ENCODE measurements at places on chromosomes 12 and 14. TPM values are rescaled to one million over a fixed set of nuclear protein-coding genes. Genes with fewer than 3 reads are reported as not detected.

Gene ANKRD33
- total RNA-seq = not detected

Gene TMEM253
- not detected for total RNA-seq

Gene FGD6
- 18.1 TPM for total RNA-seq

Gene CEP290
- total RNA-seq = 20.7 TPM

Gene KERA
- not detected for total RNA-seq

Gene CLEC6A
- total RNA-seq = not detected

Gene ANO2
- 0.43 TPM for total RNA-seq

Gene PLD4
- not detected for total RNA-seq

Gene ZDHHC22
- total RNA-seq = not detected

Gene FOXG1
- total RNA-seq = not detected

Gene CRACR2A
- 15.5 TPM for total RNA-seq

Gene VRTN
- not detected for total RNA-seq

Gene PRR4
- total RNA-seq = 3.5 TPM

Gene SLC6A15
- 0.43 TPM for total RNA-seq

Gene LTB4R
- 1.3 TPM for total RNA-seq

Gene TAS2R43
- 4.5 TPM for total RNA-seq

Gene RASSF9
- total RNA-seq = 0.32 TPM

Gene OTOGL
- total RNA-seq = under 0.01 TPM

Gene ZNF385A
- total RNA-seq = 2.2 TPM

Gene TDG
- 29.0 TPM for total RNA-seq

Gene LRCOL1
- total RNA-seq = not detected

Gene KRT2
- total RNA-seq = not detected

Gene SRSF5
- 116 TPM for total RNA-seq

Gene CNTN1
- total RNA-seq = 2.6 TPM

Gene TMEM119
- 186 TPM for total RNA-seq

Gene PUS7L
- total RNA-seq = 30.2 TPM

Gene SLC38A4
- total RNA-seq = 11.0 TPM

Gene NAV3
- total RNA-seq = 96.3 TPM

Gene KRT85
- not detected for total RNA-seq

Gene GPR84
- not detected for total RNA-seq

Gene ZFYVE1
- 21.6 TPM for total RNA-seq

Gene LHX5
- total RNA-seq = not detected

Gene PTPRO
- under 0.01 TPM for total RNA-seq

Gene GALNT8
- under 0.01 TPM for total RNA-seq

Gene KLRB1
- not detected for total RNA-seq

Gene GPR137C
- 0.43 TPM for total RNA-seq

Gene LGR5
- total RNA-seq = not detected

Gene TSHR
- not detected for total RNA-seq

Gene PDZRN4
- not detected for total RNA-seq

Gene LRRC10
- not detected for total RNA-seq

Gene PPP1CC
- 139 TPM for total RNA-seq

Gene MYO1H
- total RNA-seq = not detected

Gene HOTAIR
- 3.2 TPM for total RNA-seq

Gene SRRM4
- not detected for total RNA-seq

Measured in fibroblast of villous mesenchyme (primary cell).